ENCODE measurements at places on chromosomes 7 and 10.

DNA sequence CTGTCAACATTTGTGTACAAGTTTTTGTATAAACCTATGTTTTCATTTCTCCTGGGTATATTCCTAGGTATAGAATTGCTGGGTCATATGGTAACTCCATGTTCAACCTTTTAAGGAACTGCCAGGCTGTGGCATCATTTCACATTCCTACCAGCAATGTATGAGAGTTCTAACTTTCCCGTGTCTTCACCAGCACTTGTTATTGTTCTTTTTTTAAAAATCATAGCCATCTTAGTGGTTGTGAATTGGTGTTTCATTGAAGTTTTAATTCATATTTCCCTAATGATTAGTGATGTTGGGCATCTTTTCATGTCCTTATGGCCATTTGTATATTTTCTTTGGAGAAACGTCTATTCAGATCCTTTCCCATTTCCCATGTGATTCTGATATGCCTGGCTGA is 193.0 kb upstream of the PLXNA4 start:
- DNase-seq, result no peak

DNA sequence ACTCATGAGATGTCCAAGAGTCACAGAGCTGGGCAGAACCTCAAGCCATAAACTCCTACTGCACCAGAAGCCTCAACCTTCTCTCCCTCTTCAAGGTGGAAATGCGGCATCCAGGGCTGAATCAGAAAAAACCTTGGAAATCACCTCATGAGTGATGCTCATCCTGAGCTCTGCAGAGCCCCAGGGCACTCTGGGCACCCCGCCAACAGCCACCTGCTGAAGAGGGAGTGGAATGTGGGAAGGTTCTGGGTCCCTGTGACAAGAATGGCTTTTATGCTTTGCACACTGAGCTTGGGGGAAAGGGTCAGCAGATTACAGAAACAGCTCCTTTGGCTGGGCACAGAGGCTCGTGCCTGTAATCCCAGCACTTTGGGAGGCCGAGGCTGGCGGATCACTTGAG is 18.8 kb downstream of the NUDT1 start:
- DNase-seq, result no peak

GRCh38 chr7:17706734-17707133 is 233.6 kb downstream of the SNX13 start:
- DNase-seq, result peak; percentile 38

DNA sequence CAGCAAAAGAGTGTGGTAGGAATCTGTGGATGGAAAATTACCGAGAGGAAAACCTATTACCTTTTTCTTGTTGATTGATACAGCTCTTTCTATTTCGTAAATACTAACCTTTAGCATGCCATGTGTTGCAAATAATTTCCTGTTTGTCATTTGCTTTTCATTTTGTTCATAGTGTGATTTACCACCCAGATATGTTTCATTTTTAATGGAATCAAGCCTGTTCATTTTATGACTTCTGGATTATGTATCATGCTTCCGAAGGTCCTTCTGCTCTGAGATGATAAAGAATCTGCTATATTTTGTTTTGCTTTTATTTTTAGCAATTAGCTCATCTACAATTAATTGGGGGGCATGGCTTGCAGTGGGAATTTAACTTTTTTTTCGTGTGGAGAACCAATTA is 46.5 kb downstream of the INPP5F start:
- no peak for DNase-seq

DNA sequence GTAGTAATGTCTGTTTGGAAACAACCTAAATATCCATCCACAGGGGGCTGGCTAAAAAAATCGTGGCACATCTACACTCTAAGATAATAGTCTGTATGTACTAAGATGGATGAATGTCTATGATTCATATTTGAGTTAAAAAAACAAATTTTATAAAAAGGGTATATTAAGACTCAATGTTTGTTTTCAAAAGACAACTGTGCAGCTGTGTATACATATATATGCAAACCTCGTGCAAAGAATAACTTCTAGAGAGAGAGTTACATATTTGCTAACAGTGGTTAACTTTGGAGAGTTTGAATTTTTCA is 323.5 kb downstream of the PLXNA4 start:
- no peak for DNase-seq

GRCh38 chr7:82050792-82051191 is 280.9 kb upstream of the HGF start:
- DNase-seq, result no peak

GRCh38 chr10:71555724-71556119 is 159.0 kb downstream of the CDH23 start:
- no peak for DNase-seq

GRCh38 chr7:108408296-108408991 is 47.8 kb downstream of the NRCAM start:
- DNase-seq, result no peak

DNA sequence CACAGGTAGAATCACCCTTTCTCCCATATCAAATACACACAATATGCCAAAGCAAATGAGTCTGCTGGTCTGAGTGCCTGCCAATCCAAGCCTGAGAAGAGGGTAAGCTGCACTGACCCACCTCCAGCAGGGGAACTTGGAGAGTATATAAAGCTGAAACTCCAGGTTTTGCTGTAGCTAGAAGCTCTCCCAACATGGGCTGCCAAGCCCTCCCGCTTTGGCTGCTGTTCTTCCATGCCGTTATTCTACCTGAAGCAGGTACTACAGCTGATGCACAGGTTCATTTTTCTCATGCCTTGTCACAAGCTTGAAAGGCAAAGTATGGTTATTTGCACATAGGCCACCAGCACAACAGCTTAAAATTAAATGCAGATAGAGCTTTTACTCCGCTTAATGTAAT is 21.5 kb upstream of the C10orf120 start:
- DNase-seq, result no peak

DNA sequence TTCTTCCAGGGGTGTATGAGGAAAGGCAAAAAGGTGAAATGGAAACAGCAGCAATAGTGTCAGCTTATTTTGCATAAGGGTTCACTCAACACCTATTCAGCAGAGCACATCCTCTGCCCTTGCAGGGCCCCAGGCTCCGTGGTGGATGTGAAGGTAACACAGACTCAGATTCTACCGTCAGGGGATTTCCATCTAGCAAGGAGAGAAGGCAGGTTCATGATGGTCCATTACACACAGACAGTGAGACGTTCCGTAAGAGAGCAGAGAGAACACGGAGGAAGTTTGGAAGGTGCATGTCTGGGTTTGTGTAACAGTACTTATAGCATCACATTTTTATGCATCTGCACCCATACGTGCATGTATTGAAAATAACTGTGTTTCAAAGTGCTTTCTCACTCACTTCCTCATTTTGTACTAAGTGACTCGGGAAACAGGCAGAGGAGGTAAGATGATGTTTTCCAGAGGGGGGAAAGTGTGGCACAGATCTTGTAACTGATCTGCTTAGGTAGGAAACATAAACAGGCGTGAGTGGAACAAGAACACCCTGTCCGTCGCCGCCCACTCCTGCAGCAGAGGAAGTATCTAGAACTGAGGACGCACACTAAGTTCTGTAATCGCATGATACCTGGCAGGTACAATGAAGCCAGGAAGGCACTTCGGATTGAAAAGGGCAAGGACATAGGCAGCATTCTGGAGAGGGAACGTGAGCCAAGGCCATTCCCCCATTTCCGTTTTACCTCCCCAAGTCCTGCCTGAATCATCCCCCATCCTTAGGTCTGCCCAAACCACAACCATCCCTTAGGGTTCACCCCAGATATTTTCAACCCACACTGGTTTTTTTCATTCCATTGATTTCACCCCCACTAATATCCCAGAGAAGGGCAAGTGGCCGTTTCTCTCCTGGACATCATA is 1.0 kb upstream of the ENO4 start:
- DNase-seq, result peak; percentile 42

DNA sequence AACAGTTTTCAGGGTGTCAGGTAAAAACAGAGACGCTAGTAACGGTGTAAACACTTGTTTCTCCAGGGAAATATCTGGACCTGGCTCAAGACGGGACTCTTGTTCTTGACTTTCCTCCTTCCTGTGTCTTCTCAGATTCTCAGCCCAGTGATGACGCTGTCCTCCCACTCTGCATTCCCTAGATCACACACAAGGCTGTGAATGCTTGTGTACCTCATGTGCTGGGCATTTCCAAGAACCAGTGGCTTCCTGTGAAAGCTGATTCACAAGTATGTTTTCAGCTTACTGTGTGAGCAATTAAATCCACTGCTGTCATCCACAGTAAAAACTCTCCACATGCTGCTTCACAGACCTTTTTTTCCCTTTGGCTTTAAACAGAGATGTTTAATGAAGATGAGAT is 193.8 kb upstream of the DPP6 start:
- no peak for DNase-seq

DNA sequence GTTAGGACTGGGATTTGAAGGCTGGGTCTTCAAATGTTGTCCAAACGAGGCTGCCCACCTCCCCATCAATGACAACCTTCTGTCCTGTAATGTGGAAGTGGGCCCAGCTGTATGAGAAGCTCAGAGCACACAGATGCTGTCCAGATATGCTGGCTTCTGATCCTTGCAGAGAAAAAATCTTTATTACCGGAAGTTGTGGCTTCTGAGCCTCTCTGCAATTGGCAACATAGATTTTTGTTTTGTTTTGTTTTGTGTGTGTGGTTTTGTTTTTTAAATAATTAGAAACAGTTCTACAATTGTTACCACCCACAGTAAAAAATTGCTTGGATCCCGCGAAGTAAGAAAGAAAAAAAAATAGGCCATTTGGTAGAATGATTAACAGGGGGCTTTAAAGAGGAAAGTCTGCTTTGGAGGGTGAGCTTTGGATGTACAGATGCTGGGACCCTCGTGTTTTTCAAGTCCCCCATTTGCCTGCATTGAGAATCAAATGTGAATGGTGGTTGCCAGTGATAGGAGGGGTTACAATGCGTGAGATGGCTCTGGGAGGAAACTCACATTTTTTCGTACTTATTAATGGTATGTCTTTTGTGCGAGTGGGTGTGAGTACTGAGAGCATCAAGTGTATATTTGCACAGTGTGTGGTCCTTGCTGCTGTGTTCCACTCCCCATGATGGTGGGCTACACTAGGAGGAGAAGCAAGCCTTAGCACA is 153.2 kb downstream of the TCF7L2 start:
- DNase-seq, result no peak

GRCh38 chr10:75544993-75545706 is 113.7 kb downstream of the LRMDA start:
- DNase-seq, result no peak

DNA sequence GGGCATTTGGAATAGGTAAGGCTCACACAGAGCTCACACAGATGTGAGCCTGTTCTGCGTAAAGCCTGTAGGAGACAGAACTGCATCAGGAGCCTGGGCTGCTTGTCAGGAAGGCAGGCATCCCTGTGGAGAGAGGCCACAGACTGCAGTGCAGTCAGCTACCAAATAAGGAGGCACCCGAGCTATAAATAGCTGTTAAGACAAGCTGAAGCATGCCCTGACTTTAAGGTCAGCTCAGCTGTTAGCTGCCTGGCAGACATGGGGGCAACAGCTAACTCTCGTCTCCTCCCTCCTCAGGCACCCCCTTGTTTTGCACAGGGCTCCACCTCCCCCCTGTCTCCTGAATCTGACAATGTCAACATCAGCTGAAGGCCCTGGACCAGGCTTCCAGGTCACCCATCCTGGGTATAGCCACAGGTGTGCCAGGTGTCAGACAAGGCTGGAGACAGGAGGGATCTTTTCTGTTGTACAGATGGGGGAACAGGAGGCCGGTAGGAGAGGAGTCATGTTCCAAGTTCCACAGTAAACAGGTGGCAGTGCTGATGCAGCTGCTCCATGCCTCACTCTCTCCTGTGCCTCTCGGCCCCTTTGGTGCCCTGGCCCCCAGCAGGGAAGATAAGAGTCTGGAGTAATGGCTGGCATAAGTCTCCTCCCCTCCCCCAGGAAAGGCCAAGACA is 27.6 kb upstream of the MKRN1 start:
- DNase-seq, result no peak

DNA sequence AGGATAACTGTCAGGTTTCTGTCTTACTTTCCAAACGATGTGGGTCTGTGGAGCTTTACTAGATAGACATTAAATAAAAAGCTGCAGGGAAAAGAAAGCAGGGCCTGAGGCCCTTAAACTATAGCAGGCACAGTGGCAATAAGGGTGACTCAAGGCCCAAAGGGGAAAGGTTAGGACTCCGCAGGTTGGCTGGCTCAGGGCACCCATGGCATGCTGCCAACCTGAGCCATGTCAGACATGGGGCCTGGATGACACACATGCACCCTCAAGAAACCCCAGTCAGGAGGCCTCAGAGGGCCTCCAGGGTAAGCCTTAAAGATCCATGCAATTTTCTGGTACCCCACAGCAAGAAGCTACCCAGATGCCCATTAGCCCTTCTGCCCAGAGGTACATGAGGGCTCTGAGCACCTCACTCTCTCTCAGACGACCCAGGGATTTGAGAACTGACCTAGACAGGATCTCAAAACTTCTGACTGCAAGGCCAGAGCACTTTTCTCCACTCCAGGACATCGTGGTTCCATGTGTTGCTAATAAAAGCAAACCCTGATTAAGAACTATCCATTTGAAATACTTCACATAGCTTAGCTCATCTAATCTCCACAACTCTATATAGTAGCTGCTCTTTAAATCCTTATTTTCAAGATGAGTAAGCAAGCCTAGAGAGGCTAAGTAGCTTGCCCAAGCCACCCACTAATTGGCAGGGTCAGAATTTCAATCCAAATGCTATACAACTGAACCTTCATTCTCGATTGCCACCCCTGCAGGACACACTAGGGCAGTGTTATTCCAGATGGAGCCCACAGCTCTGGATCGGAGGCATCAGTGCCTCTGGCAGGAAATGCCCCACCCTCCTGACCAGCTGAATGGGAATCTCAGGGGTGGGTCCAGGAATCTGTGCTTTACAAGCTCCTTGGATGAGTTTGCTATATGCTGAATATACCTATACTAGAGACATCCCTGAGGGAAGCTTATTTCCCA is 132.5 kb upstream of the EFCAB10 start:
- no peak for DNase-seq

- no peak for DNase-seq
These were observed 32.9 kb downstream of the CDC123 start for GRCh38 chr10:12228851-12229250.

DNA sequence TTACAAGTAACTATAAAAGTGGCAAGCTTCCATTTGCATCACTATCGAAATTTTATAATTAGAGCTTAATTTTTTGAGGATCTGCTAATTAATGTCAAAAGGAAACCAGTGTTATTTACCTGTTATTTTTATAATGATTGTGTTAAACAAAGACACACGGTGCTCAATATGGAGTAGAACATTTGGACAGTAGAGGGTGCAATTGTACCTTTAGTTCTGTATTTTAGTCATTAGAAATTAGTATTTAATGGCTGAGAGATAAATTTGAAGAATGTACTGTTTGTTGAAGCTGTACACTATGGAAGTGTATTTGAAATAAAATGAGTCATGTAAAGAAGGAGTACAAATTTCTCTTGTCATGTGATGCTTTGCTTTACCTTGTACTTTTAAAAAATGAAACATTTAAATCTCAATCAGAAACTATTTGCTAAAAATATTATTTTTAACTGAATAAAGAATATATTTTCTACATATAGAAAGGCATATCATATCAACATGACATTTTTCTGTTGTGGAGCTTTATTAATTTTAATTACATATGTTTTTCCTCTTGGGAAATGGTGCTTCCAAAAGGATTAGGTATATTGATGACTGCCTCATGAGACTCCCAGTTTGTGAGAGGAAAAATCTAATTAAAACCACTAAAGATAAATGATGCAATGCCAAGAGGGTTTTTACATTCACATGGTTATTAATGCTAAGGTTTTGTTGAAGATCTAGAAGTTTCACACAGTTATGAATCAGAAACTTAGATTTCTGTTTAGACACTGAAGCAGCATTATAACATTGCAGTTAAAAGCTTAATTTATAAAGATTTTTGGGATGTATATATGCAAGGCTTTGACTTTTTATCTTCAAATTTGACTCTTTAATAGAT is 10.4 kb upstream of the PRKG1 start:
- DNase-seq, result peak; percentile 7

- peak; percentile 58 for DNase-seq
These were observed 140.4 kb upstream of the NAMPT start for GRCh38 chr7:106425017-106425719.
